ENCODE measurements at places on chromosomes 12 and 14.
A peak's percentile ranks its signal among the peaks of the same experiment; 100 is the strongest.

DNA sequence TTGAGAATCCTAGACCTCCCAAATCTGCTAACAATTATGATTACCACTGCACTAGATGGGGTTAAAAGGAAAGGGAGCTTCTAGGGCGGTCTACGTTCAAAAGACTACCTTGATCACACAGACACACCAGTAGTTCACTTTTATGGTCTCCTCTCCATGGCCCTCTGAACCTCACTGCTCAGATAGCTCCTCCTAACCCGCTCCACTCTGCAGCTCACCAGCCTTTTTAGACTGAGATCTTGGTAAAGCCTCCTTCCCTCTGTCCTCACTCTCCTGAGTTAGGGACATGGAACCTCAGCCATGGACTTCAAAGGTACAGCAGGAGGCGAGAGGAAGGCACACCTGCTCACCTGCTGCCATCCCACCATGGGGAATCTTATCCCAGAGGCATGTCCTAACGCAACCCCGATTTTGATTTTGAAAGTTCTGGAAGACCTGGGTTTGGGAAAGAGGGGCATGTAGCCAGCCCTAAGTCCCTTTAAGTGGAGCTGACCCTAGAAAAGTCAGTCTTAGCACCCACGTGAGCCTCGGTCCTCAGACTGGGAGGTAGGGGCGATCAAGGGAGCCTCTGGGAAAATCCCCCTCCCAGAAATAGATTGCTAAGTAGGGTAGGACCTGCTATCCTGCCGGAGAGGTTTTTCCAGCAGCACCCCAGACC, 1.3 kb downstream of the ZNF219 start:
- DNase-seq: no peak

DNA sequence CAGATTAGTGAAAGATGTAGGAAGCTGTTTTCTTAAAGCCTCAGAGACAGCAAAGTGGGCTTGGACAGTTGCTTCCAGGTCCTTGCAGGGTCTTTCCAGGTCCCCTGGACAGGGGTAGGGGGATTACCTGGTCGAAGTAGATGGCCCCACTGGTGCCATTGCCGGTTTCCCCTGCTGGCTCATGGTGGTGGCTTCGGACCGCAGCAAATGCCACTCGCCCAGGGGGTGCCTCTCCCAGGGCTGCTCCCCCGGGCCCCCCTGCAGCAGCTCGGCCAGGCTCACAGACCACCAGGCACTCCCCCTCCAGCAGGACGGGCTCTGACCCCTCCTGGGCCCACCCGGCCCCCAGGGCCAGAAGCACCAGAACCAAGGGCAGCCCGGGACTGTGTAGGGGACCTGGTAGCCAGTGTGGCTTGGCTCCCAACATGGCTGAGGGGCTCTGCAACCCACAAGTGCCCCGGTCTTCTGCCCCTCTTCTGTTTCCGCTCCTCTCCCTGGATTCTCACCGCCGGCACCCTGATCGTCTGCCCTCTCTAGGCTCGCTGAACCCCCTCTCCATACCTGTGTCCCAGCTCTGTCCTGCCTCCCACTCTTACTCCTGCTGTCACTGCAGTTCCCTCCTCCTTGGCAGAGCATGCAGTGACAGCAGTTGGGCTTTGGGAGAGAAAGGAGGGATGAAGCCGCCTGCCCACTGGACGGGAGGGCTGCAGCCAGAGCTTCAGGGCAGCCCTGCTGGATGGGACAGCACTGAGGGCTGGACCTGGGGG, 657 bp downstream of the CBLN3 start:
- DNase-seq: no peak

- DNase-seq: no peak
Observed at GRCh38 chr12:32692358-32692757, 13.3 kb downstream of the DNM1L start.

- no peak for DNase-seq
Observed at GRCh38 chr12:50572760-50573159, 68.0 kb downstream of the DIP2B start.

DNA sequence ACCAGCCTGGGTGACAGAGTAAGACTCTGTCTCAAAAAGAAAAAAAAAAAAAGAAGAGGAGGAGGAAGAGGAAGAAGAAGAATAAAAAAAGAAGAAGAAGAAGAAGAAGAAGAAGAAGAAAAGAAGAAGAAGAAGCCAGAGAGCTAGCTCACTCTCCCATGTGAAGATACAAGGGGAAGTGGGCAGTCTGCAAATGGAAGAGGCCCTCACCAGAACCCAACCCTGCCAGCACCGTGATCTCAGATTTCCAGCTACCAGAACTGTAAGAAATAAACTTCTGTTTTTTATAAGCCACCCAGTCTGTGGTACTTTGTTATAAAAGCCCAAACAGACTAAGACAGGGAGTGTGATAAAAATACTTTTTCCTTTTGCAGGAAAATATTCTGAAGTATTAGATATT, 130.7 kb downstream of the ETNK1 start:
- DNase-seq: no peak

DNA sequence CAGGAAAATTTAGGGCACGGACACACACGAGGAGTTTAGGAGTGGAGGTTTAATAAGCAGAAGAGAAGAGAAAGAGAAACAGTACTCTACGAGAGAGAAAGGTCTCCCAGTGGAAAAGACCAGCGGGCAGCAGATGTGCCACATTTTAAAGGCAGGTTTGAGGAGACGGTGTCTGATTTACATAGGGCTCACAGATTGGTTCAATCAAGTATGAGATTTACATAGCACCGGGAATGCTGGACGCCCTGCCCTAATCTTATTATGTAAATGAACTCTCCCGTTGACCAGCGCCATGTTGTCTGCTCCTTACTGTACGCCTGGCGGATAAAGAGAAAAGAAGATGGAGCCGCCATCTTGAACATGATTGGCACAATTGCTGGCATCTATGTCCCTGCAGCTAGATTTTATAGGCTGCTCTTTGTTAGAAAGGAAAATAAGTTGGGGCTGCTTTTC, 17.9 kb downstream of the NFKBIA start:
- DNase-seq: no peak

GRCh38 chr14:22613736-22614239, 15.7 kb downstream of the ABHD4 start:
- no peak for DNase-seq

DNA sequence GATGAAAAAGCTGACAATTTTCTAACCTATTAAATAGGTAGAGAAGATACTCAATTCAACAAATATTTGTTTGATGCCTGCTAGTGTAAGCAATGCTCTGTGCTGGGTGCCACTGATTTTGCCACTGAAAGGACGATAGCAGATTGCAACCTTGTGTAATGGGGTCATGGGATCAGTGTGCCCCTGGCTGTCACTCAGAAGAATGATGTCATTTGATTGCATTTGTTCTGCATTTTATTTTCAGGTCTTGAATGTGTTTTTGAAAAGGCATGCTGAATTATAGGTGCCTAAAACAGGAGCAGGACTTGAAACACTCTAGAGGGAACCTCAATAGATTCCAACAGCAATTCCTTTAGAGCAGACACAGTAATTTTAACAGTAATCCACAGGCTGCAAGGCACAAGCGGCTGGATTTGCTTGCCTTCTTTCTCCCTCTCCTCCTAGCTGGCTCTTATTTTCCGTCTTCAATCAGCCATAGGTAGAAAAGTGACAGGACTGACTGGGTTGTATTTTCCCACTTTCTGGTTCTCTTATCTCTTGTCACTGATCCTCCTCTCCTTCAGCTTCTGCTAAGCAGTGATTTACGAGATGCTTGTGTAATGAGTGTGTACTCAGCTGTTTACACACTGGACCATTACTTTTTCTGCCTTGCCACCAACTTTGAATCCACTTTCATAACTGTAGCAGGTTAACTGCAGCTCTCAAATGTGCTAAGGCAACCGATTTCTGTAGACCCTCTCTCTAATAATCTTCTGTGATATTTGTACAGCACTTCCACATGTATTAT, 4.1 kb downstream of the PLXNC1 start:
- no peak for DNase-seq

GRCh38 chr12:84874125-84874824, 38.3 kb downstream of the SLC6A15 start:
- DNase-seq: peak; percentile 18

- no peak for DNase-seq
Observed at GRCh38 chr12:75446857-75447256, 33.7 kb upstream of the GLIPR1 start.

DNA sequence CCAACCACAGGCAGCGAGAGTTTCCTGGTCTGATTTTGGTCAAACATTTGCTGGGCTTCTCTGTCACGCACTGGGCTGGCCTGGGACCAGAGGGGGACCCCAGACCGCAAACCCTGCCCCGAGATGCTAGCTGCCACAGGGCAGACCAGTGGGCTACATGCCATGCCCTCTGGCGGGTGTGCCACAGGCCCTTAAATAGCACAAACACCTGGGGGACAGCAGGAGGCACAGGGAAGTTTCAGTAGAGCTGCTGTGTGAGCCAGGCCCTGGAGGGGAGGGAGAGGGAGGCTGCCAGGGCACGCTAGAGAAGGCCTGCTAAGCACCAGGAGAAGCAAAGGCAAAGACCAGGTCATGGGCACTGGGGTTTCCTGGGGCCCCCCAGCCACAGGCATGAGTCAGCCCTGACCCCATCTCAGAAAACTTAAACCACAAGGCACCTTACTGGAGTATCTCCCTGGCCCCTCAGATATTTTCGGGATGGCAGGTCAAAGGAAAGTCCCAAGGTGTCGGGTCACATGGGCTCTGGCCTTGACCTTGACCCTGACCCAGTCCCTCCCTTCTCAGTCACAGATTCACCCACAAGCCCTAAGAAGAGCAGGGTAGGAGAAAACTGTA, 29.2 kb downstream of the ITPK1 start:
- no peak for DNase-seq
